ENCODE measurements at places on chromosomes 16 and 17.

- DNase-seq = no peak
These were observed 15.7 kb downstream of the IL34 start for GRCh38 chr16:70661918-70662641.

- no peak for DNase-seq
These were observed 62.8 kb upstream of the ADCY9 start for GRCh38 chr16:4179020-4179419.

GRCh38 chr17:32141679-32142037, 644 bp upstream of the RHOT1 start:
- DNase-seq = no peak

- DNase-seq = no peak
These were observed 64.6 kb downstream of the ARHGAP44 start for GRCh38 chr17:12853921-12854320.

DNA sequence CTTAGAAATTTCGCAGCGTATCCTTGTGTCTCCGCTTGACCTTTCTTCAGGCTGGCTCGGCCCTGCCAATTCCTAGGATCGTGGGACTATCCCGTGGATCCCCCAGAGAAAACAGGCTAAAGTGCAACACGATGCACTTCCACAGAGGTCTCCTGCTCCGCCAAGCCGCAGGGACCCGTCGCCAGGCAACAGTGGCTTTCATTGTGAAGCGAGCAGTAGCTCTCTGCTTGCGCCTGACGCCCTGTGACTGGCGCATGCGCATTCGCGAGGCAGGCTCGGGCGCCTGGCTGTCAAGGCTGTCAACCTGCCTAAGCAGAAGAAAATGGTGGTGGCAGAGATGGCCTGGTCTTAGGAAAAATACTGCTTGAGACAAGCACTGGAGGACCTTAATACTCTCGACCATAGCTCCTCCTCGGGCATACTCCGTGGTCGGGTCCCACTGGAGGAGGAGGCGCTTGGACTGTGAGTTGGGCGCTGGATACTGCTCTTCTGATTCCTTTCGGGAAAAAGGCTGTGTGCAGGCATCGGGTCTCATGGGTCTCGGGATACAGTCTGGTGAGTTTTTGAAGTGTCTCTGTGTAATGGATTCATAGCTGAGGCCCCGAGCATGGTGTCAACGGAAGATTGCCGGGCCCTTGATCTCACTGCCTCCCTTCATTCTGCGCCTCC, 2336.1 kb downstream of the TP53TG3F start:
- DNase-seq = peak; percentile 59

DNA sequence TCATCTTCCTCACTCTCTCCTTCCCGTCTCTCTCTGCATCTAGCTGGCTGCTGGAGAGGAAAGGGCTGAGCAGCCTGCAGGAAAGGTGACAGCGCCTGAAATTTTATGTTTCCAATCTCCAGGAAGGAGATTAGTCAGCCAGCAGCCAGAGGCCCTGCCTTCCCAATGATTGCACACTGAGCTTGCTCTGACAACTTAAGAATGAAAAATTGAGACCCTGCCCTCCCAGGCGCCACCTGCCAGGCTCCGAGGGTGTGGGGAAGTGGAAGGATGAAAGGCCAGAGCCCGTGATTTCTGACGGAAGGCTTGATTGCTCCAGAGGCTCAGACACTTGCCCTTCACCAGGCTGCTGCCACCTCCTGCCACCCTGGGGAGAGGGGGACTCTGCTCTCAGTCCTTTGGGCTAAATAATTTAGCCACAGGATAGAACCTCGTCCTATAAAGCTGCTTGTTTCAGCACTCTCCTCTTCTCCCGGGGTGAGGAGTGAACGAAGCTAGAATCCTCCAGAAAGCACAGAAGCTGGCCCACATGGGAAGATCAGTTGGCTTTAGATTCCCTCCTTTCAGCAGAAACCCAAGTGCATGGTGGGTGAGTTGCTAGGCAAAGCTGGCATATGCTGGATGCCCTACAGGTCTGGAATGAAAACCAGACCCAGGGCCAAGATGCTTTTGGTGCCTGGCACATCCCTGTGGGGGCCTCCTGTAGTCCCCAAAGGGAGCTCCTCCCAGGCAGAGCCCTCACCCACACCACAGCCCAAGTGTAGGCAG, 33.5 kb downstream of the GRIN2C start:
- no peak for DNase-seq

- no peak for DNase-seq
These were observed 9.7 kb upstream of the SNF8 start for GRCh38 chr17:48954300-48954755.

DNA sequence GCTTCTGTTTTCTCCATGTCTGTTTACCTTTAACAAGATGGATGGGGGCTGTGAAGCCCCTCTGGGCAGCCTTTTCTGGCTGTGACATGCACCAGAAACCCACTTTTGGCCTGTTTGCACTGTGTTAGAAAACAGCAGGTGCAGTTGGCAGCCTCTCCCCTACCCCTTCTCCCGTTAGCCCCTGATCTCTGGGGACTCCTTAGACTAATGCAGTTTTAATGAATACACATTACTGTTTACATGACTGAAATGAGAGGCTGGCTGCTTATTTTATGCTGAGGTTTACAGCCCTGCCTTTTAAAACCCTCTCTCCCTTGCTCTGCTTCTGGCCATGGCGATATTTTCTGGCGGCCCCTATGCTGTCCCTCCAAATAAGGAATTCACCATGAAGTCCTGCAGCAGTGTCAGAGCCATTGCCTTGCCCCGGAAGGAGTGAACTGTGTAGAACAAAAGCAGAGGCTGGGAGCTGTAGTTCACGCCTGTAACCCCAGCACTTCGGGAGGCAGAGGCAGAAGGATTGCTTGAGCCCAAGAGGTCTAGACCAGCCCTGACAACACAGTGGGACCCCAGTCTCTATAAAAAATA, 79.3 kb downstream of the PRKCB start:
- peak; percentile 14 for DNase-seq

GRCh38 chr16:90048347-90048722, 28.8 kb downstream of the PRDM7 start:
- no peak for DNase-seq

GRCh38 chr17:31653691-31654090, 205.4 kb downstream of the COPRS start:
- no peak for DNase-seq

DNA sequence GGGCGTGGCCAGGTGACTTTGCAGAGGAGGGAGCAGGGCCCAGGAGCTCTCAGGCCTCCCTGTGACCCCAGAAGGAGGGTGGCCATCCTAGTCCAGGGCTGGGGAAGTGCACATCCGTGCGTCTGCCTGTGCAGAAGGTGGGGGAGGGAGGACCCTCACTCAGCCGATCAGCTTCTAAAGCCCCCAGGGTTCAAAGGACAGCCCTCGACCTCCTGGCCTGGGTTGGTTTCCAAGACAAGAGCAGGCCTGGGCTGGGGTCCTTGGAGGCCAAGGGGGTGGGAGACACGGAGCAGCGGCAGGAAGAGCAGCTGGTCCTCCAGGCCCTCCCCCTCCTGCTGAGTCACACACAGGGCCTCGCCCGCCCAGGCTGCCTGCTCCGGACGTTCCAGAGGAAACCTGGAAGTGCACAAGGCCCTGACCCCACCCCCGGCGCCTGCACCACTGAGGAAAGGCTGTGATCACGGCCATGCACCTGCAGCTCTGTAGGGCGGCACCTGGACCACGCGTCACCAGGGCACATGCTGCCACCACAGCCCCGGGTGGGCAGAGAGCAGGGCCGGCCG, 67.1 kb upstream of the ZNF469 start:
- DNase-seq = no peak

DNA sequence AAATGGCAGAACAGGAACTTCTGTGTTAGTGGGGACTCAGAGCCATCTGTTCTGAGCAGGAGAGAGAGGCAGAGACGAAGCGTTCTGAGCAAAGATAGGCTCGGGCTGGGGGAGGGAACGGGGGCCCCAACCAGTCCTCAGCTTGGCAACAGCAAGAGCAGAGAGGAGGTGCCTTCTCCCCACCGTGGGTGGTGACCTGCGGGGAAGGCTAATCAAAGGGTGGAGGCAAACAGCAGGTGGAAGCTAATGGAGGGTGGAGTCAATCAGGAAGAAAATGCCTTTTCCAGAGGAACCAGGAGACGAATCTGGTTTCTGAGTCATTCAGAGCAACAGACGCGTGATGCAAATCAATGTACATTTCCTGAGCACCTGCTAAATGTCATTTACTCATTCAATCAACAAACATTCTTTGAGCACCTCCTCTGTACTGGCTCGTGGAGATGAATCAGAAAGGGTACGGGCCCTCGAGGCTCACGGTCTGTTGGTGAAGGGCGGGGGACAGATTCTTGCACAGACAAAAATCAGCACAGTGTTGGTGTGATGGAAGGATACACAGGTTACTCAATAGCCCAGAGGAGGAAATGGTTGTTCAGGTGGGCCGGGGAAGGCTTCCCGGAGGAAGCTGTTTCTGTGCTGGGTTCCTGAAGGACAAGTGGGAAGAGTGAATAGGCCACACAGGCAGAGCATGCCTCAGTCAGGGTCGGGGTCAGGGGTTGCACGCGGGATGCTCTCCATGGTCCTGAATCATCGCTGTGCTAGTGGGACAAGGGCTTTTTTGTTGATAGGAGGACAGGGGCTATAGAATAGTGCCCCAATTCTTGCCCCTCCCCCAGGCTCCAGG, 5.7 kb upstream of the SPNS2 start:
- DNase-seq = no peak

DNA sequence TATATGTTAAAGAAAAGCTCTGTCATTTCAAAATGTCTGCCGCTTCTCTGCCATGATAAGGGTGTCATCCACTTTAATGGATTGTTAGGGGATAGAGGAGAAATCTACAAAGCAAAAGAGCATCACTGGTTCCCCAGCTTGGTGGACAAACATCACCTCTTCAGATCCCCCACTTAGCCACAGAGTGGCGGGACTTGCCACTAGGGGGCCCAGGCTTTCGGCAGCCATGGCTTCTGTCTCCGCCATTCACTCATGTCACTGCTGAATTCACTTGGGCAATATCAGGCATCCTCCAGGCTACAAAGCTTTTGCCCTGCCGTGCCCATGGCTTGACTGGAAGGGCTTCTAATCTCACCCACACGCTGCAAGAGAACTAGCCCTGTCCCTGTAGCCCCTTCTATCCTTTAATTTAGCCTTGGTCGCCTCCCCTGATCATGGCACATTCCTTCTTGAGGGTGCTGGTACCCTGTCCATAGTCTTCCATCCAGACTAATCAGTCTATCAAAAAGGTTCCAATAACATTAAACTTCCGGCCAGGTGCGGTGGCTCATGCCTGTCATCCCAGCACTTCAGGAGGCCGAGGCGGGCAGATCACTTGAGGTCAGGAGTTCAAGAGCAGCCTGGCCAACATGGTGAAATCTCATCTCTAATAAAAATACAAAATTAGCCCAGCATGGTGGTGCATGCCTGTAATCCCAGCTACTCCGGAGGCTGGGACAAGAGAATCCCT, 34.7 kb downstream of the SBK1 start:
- peak; percentile 39 for DNase-seq

DNA sequence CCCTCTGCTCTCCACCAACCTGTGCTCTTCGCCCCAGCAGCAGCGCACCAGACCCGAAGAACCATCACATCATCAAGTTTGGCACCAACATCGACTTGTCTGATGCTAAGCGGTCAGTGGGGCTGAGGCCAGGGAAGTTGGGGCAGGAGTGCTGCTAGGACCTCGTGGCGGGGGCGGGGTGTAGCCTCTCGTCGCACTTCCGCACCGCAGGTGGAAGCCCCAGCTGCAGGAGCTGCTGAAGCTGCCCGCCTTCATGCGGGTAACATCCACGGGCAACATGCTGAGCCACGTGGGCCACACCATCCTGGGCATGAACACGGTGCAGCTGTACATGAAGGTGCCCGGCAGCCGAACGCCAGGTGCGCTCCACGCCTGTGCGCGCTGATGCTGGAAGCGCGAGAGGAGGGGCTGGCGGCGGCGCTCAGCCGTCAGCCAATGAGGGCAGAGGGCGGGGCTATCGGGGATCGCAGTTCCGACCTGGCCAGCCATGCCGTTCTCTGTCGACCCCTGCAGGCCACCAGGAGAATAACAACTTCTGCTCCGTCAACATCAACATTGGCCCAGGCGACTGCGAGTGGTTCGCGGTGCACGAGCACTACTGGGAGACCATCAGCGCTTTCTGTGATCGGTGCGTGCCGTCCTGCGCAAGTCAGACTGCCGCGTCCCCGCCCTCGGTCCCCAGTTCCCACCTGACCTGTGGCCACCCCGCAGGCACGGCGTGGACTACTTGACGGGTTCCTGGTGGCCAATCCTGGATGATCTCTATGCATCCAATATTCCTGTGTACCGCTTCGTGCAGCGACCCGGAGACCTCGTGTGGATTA, 3.2 kb upstream of the TMEM88 start:
- DNase-seq = peak; percentile 97

- DNase-seq = no peak
These were observed 226.8 kb downstream of the FOXL1 start for GRCh38 chr16:86805188-86805587.

DNA sequence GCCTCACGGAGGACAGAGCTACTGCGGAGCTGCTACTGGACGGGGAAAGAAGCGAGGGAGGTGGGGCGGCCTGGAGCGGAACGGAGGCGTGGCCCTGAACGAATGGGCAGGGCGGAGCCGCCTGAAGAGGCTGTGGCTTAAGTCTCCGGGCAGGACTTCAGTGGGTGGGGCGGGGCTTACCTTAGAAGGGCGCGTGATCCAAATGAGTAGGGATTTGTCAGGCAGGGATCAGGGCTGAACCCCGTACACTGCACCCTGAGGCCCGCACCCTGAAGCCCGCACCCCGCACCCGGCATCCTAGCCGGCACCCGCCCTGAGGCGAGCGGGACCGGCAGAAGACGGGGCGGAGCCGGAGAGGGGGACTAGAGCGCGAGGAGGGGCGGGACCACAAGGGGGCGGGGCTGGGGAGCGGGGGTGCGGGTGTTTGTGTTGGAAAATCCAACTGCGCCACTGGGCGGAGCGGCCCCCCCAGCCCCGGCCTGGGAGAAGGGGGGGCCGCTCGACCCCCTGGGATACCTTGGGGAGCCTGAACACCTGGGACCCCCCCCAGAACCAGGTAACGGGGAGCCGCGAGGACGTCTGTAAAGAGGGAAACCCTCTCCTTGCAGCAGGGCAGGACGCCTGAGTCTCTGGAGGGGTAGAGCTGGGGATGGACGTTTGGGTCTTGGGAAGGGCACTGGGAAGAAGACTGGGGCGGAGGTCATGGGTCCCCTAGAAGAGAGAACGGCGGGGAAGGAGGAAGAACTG, at the start of gene KDM6B:
TSS of gene KDM6B (plus strand) at position 423 of the 747 bp plus-strand sequence. CDS start 11,338 bp downstream, outside the sequence.
- peak; percentile 86 for DNase-seq

DNA sequence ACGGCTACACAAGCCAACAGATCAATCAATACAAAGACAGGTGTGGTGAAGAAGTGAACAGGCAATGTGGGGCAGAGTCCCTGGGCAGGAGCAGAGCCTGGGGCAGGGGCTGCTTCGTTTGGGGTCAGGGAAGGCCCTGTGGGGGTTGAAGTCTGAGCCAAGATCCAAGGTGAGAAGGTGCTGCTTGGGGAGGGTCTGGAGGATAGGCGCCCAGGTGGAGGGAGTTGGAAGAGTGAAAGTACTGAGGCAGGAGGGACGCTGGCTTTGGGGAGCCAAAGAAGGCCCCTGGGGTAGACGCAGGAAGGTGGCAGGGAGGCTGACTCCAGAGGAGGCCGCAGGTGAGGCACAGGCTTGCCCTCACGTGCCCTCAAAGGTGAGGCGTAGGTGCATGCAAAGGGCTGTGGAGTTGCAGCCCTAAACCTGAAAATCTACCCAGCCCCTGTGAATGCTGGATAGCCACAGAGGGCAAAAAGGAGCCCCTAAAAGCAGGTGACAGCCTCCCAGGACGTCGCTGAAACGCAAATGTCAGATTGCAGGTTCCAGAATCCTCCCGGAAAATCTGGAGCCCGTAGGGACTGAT, 33.3 kb downstream of the WFDC1 start:
- no peak for DNase-seq

GRCh38 chr16:88065747-88066142, 114.5 kb downstream of the BANP start:
- no peak for DNase-seq

GRCh38 chr16:1073262-1073558, 663 bp downstream of the SSTR5 start:
- no peak for DNase-seq

GRCh38 chr17:82231312-82231561, 2.4 kb downstream of the SLC16A3 start:
- DNase-seq = no peak
